ENCODE measurements at places on chromosomes 1 and 21.

- DNase-seq = no peak
These were observed 77.6 kb upstream of the CD1D start for GRCh38 chr1:158102881-158103674.

- no peak for DNase-seq
These were observed 18.8 kb downstream of the KCNC4 start for GRCh38 chr1:110228869-110229268.

DNA sequence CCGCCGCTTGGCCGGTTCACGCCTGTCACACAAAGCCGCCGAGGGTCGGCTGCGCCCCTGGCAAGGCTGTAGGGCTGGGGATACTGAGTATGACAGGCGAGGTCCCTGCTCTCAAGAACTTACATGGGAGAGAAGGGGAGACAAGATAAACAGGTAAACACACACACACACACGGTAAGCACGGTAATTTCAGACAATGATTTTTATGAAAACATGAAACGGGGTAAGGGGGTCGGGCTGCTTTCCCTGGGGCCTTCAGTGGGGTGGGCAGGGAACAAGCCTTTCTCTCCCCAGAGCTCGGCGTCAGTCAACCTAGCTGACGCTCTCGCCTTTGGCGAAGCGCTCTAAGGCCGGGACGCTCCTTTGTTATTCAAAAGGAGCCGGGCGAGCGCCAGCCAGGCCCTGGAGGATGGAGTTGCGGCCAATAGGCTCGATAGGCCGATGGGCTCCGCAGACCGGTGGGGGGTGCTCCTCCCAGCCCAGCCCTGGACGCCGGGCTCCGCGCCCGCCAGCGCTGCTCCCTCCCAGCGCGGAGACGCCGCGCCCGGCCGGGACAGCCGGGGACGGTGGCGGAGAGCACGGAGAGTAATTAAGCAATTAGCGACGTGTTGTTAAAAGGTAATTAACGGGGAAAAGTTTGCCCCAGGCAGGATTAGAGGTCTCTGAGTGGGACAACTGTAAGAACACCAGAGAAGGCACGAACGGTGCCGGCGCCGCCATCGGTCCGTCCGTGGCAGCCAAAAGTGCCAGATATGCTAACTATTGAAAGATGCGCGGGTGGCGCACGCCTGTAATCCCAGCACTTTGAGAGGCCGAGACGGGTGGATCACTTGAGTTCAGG, 950 bp upstream of the INKA2 start:
- no peak for DNase-seq

GRCh38 chr21:39073063-39073462, 110.2 kb downstream of the PSMG1 start:
- DNase-seq = no peak

DNA sequence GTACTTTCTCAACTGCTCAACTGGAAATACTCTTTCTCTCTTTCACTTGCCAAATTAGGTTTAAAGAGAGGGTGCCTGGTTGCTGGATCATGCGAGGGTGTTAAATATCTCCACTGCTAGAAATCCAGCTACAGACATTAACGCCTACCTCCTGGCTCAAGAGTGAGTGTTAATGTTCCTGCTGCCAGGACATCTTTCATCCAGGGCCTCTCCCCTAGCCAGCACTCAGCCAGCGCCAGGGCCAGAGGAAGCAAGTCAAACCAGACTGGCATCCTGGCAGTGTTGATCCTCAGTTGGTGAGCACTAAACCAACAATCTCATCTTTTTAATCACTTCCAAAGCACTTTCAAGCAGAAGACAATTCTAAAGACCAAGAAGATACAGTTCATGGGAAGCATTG, 92.9 kb upstream of the BARHL2 start:
- no peak for DNase-seq

GRCh38 chr1:40760984-40761383, 22.6 kb upstream of the KCNQ4 start:
- no peak for DNase-seq

- DNase-seq = no peak
These were observed 6.5 kb upstream of the THEMIS2 start for GRCh38 chr1:27865821-27866220.

- no peak for DNase-seq
These were observed 21.3 kb upstream of the CYP4X1 start for GRCh38 chr1:47002211-47002610.

- no peak for DNase-seq
These were observed 2.1 kb downstream of the MNDA start for GRCh38 chr1:158833264-158833663.

- no peak for DNase-seq
These were observed 18.2 kb downstream of the KIF17 start for GRCh38 chr1:20699558-20699957.

DNA sequence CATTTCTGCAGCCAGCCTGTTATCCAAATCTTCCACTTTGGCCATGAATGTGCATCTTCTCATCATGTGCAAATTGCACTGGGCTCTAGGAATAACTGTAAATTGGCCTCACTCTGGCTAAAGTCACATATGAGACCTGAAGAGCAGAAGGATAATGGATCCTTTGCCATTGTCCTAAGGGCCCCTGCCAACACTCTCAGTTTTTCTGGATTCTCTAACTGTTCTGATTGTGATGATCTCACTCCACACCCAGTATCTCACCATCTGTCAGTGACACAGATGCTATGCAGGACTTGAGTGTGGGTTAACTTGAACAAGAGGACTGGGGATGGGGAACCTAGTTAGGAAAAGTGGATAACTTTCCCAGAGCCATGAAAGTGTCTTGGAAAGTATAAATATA, 8.5 kb upstream of the FYB2 start:
- no peak for DNase-seq

DNA sequence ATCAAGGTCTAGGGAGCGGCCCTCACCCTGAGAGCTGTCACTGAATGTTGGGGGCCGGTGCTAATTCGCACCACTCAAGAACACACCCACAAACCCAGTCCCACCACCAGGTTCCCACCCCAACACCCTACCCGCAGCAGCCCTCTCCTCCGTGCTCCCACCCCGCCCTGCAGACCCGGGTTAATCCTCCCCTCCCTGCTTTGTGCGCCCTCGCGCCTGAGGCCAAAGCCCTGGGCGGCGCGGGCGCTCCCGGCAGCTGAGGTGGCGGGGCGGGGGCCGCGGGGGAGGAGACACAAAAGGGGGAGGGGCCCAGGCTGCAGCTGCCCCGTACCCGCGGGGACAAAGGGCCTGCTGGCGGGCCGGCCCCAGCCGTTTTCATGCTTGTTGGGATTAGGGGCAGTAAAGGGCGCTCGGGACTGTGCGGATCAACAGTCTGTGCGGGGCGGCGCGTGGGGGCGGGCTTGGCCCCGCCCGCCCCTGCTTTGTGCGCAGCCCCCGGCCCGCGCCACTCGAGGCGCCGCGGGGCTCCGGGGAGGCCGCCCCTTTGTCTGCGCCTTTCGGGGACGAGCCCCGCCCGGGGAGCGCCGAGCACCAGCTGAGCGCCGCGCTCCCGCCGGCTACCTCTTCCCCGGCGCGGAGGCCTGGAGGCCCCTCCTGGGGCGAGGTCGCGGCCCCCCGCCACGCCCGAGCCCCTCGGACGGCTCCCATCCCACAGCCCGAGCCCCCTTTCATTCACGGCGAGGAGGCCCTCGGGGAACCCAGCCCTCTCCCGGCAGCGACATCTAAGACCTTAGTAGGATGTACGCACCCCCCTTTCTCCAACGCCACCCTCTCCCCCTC, 10.9 kb downstream of the C1orf216 start:
- no peak for DNase-seq

DNA sequence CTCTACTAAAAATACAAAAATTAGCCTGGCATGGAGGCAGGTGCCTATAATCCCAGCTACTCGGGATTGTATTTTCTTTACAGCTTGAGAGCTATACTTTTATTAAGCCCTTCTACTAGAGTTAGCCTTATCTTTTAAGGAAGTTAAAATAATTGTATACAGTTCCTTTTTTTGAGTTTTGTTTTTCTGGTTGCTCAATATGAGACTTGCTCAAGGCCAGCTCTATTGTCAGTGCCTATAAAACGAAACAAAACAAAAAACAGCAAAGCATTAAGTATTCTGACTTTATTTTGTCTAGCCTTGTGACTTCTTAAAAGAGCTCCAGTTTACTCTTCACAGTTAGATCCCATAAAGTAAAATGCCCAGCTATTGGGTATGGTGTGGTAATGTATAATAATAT, 17.2 kb downstream of the PKN2 start:
- DNase-seq = no peak

DNA sequence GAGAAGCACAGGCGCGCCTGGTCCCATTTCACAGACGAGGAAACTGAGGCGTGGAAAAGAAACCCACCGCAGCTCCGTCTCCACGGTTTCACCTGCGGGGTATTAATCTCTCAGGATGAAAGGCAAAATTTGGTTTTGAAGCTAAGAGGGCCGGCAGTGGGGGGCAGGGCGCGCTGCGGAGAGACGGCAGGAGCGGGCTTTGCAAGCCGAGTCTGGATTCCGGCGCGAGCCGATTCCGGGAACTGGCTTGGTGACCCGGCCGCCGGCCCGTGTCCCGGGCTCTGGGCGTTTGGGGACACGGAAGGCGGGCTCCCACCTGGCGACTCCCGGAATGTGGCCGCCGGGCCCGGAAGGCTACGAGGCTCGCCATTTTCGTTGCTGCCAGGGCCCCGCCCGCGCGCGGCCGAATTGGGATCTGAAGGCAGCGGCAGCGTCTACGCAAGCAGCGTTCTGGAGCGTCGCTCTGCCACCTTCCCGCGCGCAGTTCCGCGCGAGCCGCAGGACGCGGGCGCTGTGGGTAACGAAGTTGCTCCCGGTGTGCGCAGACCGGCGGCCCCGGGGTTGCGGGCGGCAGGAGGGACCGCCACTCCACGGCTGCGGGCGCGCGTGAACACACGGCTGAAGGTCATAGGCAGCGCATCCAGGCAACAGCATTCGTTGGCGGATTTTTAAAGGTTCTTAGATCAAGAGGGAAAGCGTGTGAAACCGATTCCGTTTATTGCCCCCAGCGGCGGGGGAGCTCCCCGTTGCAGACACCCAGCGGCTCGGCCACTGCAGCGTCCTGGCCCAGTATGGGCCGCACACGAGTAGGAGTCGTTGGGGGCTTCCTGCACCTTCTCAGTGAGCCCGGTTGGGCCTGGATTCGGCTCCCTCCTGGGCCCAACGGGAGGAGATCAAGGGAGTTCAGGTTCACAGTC, 5.4 kb upstream of the PRDM16 start:
- peak; percentile 36 for DNase-seq

- no peak for DNase-seq
These were observed 8.0 kb downstream of the TENT5B start for GRCh38 chr1:27004471-27005165.

DNA sequence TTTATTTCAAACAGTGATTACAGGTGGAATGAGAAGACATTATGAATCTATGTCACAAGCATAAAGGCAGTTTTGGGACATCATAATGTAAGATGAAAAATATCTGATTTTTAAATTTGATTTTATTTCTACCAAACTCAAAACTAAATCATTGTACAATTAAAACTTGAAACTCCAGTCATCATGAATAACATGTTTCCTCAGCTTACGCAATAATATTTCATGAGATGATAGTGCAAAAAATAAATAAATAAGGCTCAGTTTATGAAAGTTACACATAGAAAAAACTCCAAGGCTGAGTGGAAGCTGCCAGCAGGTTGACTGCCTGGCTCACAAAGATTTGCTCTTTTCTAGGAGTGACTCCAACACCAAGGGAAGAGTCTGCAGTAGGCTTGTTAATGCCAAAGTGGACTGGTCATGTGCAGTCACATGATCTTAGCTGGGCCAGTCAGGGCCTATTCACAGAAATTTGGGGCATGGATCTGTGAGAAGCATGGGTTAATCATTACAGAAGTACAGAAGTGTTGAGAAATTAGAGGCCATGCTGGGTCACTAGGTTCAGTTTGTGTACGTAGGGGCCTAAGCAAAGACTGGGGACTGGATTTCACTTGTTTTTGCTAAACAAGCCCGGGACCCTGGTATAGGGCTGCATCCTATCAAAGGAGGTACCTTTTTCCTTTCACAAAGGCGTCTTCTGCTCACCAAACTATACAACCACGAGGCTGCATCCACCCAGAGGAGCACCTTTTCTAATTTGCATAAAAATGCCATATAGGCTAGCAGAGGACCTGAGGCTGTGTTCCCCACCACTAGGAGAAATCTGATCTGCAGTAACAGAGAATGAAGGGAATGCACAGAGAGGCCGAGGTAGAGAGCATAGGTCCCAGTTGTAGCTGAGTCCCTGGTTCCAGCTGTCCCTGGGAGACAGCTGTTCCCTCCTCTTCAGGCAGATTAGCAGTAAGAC, 4.9 kb upstream of the ABCA4 start:
- no peak for DNase-seq

GRCh38 chr1:104466068-104466467, 716.4 kb downstream of the AMY1C start:
- no peak for DNase-seq

GRCh38 chr21:31938330-31939301, 65.8 kb downstream of the HUNK start:
- DNase-seq = no peak

DNA sequence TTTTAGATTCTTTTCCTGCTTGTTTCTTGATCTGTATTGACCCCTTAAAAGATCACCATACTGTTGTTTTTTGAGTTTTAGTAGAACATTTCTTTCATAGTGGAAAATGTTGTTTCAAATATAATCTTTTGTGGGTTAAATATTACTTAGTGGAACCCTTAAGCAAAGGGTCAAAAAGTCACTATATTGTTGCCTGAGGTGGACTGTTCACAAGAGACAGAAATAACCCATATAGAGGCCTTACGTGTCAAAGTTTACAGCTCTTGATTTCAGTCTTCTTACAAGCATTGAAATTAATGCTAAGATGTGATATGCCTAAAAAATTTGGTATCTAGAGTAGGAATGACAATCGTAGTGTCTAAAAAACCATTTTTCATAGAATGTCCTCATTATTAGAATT, 6.3 kb downstream of the DNAJB4 start:
- DNase-seq = no peak

DNA sequence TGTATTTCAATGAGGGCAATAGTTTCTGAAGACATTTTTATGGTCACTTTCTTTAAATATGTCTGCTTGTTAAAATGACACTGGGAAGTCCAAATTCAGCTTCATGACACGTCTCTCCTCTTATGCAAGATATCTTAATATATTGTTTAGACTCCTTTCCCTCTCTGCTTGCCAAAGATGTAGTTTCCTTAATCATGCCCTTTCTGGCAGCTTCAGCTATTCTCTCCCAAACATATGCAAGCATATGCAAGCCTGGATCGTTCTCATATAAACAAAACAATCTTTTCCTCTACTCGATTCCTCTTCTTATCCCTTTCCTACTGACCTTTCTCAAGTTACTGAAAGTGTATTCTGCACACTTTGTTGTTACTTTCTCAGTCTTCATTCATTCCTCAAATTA, 372.2 kb downstream of the PTBP2 start:
- no peak for DNase-seq

- no peak for DNase-seq
These were observed 79.7 kb upstream of the ARHGAP29 start for GRCh38 chr1:94316836-94317789.

- peak; percentile 29 for DNase-seq
These were observed 2.3 kb downstream of the KCNC4 start for GRCh38 chr1:110212169-110213142.

GRCh38 chr1:109573785-109574184, 25.4 kb downstream of the GNAI3 start:
- DNase-seq = no peak

Data from RWPE2 (cell line).